ENCODE measurements at places on chromosomes 2 and 18.

- no peak for DNase-seq
Observed at GRCh38 chr2:165618806-165619205, 149.3 kb downstream of the CSRNP3 start.

- no peak for DNase-seq
Observed at GRCh38 chr2:64250063-64250462, 105.8 kb upstream of the PELI1 start.

- DNase-seq, result no peak
Observed at GRCh38 chr2:68512966-68513365, 45.6 kb downstream of the APLF start.

GRCh38 chr18:54187372-54187771 lies 37.1 kb downstream of the MBD2 start:
- no peak for DNase-seq

- DNase-seq, result no peak
Observed at GRCh38 chr2:215796140-215796855, 217.1 kb downstream of the MREG start.

DNA sequence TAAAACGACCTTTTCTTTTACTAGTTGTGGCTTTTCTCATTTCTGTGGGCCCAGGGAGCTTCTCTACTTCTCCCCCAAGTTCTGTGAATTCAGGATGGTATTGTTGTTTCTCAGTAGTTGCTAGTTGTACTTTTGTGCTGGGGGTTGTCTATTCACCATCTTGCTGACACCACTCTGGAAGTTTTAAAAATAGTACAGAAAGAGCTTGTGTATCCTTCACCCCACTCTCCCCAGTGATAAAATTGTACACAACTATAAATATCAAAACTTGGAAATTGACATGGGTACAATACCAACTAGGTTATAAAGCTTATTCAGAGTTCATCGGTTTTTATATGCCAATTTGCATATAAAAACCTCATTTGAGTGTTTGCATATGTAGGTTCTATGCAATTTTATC lies 45.3 kb upstream of the REEP1 start:
- DNase-seq, result no peak

- no peak for DNase-seq
Observed at GRCh38 chr18:78069784-78070664, 820.4 kb downstream of the GALR1 start.

Measured in left renal pelvis (tissue), 4 donors.